Epithelial cell of prostate (primary cell): ENCODE measurements at places on chromosomes 5 and 9.

- DNase-seq: no peak
Measured at GRCh38 chr5:120137582-120137981, 326.5 kb upstream of the PRR16 start.

- no peak for DNase-seq
Measured at GRCh38 chr5:163661360-163661759, 155.9 kb downstream of the MAT2B start.

- DNase-seq: peak; percentile 91
Measured at GRCh38 chr9:95018099-95018936, 291.8 kb downstream of the AOPEP start.

GRCh38 chr5:91296674-91297143, 86.4 kb downstream of the ARRDC3 start:
- DNase-seq: no peak

DNA sequence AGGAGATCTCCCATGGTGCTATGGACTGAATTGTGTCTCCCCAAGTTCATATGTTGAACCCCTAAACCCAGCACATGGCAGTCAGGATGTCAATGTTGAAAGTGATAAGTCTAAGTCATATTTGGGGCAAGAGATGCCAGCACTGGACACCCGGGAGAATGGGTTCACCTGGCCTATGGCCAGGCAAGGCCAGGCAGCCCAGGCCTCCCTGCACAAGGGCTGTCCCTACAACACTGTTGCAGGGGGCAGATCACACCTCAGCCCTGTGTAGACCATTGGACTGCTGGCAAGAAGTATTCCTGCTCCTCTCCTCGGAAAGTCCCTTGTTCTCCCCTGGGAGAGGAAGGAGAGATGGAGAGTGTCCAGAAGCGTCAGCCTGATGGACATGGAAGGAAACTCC, 240.5 kb downstream of the GADD45G start:
- DNase-seq: no peak

GRCh38 chr5:142186857-142187594, 78.4 kb downstream of the NDFIP1 start:
- DNase-seq: no peak

DNA sequence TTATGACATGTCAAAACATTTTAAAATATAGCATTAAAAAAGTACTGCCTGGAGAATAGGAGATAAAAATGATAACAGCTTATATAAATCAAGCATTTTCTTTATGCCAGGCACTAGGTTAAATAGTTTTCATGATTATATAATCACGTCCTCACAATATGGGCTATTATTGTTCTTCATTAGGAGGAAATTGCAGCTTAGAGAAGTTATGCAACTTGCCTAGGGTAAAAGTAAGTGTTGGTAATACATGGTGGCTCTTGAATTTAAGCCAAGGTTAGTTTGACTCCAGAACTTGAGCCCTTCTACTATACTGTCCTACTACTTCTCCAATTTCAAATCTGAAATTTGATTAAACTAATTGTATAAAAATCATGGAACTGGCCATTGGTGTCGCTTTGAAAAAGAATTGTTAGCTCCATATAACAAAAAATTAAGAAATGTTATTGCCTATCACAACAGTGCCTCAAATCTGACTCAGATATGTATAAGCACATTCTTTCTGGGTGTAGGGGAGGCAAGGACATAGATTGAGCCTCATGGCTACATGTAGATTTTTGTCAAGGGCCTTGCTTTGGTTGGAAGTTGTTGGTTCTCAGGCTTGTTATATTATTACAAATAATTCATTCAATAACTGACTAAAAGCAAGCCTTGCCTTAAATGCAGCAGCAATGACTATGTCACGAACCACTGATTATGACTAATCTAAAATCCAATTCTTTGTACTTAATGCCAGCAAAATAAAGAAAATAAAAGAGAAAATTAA, 223.5 kb upstream of the DAB2 start:
- no peak for DNase-seq

- DNase-seq: no peak
Measured at GRCh38 chr9:133973111-133973790, 18.9 kb downstream of the VAV2 start.

DNA sequence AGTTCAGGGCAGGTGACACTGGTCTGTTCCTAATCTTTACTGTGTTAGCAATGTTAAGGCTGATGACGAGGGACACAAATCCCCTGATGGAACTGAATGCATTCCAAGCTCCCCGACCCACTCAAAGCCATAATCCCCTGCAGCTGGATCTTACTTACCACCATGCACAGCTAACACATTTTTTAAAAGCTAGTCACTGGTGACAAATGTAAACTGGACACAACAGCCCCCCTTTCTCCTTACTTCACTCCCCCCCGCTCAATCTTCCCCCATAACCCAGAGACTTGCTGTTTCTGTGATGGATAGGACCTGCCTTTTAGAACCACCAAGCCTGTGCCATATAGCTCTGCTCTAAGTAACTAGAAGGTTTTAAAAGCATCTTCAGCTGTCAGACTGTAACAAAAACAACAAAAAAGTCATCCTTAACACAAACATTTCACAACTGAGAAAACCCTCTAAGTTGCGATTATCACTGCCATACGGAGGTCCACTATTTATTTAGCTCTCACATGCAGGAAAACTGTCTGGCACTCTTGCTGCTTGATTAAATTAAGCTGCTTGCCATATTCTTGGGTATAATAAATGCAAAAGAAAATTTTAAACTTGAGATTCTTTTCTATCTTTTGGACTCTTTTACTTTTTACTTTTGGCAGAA, 44.4 kb downstream of the BNC2 start:
- DNase-seq: no peak

- DNase-seq: peak; percentile 31
Measured at GRCh38 chr5:73692166-73692640, 66.2 kb downstream of the ARHGEF28 start.

- DNase-seq: no peak
Measured at GRCh38 chr5:176629853-176630680, at the start of the genes EIF4E1B and SNCB. TSS of gene EIF4E1B (plus strand) at chr5:176630675. CDS start at chr5:176642788, 12,113 bp downstream. TSS of gene SNCB (minus strand) at chr5:176630534. CDS start at chr5:176629654, 880 bp downstream.

DNA sequence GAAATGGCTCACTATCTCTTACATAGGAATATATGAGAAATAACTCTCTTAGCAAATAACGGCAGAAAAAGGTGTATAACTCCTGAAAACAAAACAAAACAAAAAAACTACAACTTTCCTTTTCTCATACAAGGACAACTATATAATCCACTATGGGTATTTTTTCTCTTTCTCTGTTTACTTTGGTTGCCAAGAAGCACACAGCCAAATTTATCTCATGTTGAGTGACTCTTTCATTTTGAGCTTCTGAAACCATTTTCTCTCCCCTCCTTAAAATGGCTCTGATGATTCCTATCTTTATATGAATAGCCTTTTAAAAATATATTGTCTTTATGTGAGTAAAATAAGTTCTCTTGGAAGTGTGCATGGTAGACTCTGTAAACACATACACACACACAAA, 128.7 kb downstream of the TRIM32 start:
- no peak for DNase-seq

GRCh38 chr9:116133163-116133562, 20.4 kb upstream of the PAPPA start:
- DNase-seq: no peak

GRCh38 chr5:89520771-89521170, 637.8 kb upstream of the MEF2C start:
- DNase-seq: no peak

DNA sequence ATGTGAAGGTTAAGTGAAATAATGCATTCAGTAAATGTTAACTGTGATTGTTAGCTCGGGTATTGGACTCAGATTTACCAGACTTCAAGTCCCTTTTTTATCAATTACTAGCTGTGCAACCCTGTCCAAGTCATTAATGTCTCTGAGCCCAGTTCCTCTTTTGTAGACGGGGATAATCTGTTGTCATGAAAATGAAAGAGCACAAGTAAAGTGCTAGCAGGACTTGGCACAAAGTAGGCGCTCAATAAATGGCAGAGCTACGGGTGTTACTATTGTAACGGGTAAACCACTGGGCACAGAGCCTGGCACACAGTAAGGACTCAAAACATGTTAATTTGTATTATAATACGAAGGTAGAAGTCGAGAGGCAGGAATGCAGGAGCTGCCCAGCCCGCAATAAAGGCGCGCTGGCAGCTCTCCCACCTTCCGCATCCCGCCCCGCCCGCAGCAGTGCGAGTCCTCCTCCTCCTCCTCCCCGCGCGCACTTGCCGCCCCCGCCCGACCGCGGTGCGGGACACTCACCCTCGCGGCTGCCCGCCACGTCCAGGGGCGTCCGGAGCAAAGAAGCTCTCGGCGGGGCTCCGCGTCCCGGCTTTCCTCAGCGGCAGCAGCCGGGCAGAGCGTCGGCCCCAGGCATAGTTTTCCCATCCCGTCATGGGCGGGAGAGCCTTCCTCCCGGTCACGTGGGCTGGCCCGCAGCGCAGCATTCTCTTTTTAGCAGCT, at the start of gene C1QTNF2:
Gene C1QTNF2, minus strand, starts transcription at position 637 of the 723 bp plus-strand sequence. CDS start 15,615 bp downstream, outside the sequence.
- DNase-seq: no peak

DNA sequence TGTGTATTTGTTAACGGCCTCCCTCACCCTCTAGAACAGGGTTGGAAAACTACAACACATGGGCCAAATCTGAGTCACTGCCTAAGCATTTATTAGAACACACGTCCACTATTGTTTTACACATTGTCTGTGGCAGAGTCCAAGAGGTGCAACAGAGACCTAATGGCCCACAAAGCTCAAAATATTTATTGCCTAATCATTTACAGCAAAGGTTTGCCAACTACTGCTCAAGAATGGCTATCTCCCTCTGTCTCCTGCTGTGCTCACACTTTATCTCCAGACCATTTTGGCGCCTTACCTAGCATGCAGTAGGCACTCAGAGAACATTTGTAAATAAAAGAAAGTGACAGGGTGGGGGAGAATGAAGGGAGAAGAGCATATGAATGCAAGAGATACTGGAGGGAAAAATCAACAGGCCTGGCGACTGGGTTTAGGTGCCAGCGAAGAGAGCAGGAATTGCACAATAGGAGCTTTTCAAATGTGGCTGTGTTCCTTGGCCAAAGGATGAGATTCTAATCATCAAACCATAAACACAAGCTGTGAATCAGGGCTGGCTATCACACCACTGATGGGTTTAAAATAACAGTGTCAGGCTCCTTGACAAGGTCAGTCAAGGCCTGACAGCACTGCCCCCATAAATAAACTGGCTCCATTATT, 80.3 kb downstream of the EPB41L4A start:
- no peak for DNase-seq

GRCh38 chr5:173317091-173317730, 11.0 kb downstream of the STC2 start:
- DNase-seq: no peak

GRCh38 chr5:14727428-14727865, 62.9 kb downstream of the OTULIN start:
- DNase-seq: no peak

DNA sequence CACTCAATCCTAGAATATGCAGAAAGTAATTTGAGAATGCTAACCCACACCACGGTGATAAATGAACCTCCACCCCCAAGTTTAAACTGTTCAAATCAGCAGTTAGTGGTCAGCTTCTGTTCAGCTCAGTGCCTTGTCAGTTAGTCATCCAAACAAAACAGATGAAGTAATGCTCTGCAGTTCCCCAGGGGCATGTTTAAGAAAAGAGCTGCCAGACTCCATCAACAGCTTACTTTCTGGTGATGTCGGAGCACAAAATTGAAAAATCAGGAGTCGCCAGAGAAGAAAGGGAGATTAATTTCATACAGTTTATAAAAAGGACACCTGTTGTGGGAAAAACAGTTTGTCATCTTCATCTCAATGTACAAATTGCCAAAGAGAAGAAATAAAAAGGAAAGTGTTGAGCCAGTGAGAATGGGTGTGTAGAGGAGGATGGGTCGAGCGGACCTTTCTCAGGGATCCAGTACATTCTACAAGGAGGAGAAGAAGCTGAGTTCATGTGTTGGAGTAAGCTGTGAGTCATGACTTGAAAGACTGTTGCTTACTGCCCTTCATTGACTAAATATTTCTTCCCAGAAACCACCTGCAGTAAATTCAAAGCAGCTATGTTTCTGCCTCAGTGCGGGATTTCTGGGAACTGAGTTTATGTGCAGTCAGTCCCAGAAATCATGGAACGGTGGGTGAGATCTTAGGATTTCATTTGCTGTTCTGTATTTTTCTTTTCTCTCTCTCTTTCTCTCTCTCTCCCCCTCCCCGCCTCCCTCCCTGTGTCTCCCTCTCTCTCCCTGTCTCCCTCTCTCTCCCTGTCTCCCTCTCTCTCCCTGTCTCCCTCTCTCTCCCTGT, 13.7 kb downstream of the TRIO start:
- DNase-seq: peak; percentile 84

DNA sequence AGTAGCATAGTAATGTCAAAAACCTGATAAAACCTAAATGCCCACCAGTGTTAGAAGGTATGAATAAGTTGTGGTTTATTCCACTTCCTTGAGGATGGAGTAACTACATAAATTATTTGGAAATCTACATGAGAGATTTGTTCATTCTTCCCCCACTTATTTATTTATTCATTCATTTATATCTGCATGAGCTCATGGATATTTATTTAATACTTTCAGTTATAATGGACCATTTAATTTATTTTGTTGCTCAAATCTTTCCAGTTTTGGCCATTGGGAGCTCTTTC, 223.8 kb upstream of the S1PR3 start:
- no peak for DNase-seq

GRCh38 chr5:170597109-170597751, 93.4 kb downstream of the KCNIP1 start:
- peak; percentile 91 for DNase-seq

- no peak for DNase-seq
Measured at GRCh38 chr5:59439303-59439702, 454.2 kb downstream of the PDE4D start.

DNA sequence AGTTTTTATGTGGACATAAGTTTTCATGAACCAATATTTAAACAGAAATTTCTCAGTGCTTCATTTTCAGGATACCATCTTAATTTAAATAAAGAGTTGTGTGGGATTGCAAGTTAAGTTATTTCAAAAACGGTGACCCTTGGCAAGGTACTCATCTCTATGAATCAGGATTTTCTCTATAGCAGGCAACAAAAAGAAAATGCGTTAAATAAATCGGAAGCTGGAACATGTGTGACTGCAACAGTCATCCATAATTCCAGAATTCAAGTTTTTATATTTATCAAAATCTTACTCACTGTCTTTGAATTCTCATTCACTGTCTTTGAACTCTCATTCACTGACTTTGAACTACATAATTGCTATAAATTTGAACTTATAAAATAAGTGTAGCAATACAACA, 5.8 kb upstream of the RECK start:
- no peak for DNase-seq

DNA sequence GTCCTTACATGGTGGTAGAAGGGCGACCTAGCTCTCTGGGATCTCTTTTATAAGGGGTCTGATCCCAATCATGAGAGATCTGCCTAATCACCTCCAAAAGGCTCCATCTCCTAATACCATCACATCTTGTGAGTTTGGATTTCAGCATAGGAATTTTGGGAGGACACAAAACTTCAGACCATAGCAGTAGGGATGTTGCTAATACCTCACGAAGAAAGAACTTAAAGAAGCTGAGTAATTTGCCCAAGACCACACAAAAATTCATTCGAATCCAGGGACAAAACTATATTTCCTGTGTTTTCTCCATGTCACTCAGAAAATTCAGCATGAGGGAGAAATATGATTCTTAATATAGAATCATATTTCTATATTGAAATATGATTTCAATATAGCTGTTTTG, 32.7 kb downstream of the MTAP start:
- no peak for DNase-seq

GRCh38 chr9:132160802-132161742, 786 bp upstream of the NTNG2 start:
- no peak for DNase-seq
